ENCODE measurements at places on chromosomes 6 and 20.

GRCh38 chr20:10432079-10432478, 1.9 kb downstream of the MKKS start:
- no peak for DNase-seq

DNA sequence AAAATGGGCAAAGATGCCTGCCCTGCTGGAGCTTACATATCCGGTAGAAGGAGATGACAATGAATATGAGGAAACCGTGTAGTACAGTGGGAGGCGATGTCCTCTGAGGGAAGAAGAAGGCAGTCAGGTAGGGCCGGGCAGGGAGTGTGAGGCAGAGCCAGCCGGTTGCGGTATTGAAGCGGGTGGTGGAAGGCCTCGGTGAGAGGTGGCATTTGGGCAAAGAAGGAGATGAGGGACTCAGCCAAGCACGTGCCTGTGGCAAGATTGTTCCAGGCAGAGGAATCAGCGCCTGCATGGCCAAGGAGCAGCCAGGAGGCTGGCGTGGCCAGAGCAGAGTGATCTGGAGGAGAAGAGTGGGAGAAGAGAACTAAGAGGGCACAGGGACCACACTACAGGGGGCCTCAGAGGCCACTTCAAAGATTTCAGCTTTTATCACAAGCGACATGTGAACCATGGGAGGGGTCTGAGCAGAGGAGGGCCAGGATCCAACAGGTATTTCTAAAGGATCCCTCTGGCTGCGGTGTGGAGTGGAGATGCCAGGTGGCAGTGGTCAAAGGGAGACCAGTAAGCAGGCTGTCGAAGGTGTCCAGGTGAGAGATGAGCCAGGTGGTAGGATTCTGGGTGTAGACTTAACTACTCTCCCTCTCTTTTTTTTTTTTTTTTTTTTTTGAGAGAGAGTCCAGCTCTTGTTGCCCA, 13.8 kb downstream of the MDFI start:
- no peak for DNase-seq

GRCh38 chr20:4441191-4441590, 280.5 kb upstream of the PRND start:
- DNase-seq, result no peak

GRCh38 chr20:5715071-5715841, 34.9 kb upstream of the SHLD1 start:
- DNase-seq, result no peak

DNA sequence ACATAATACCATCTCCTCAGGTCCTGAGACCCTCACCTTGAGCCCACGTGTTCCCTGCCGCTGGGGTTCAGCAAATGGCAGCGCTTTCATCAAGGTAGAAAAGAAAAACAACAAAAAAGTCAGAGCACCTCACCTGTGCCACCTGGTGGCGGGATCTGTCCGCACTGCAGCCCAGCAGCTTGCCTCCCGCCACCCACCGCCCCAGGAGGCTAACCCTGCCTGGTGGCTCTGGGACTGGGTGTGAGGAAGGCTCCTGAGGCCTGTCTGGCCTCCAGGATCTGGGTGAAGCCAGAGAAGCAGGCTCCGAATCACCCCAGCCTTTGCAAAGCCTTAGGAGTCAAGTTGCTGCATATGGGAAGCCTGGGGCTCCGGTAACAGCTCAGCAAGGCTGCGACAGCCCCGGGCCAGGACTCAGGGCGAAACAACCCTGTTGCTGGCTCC, 270.8 kb downstream of the BMP7 start:
- no peak for DNase-seq

- DNase-seq, result no peak
Observed at GRCh38 chr6:43120101-43120763, 44.1 kb downstream of the PTK7 start.

GRCh38 chr6:126175251-126175650, 164.7 kb upstream of the CENPW start:
- DNase-seq, result no peak

- DNase-seq, result no peak
Observed at GRCh38 chr6:119575721-119576120, 226.2 kb upstream of the MAN1A1 start.

- no peak for DNase-seq
Observed at GRCh38 chr6:40444811-40445210, 142.4 kb downstream of the LRFN2 start.

- peak; percentile 45 for DNase-seq
Observed at GRCh38 chr6:158849899-158850806, 31.0 kb upstream of the EZR start.

- no peak for DNase-seq
Observed at GRCh38 chr6:126427713-126428112, 87.8 kb downstream of the CENPW start.

DNA sequence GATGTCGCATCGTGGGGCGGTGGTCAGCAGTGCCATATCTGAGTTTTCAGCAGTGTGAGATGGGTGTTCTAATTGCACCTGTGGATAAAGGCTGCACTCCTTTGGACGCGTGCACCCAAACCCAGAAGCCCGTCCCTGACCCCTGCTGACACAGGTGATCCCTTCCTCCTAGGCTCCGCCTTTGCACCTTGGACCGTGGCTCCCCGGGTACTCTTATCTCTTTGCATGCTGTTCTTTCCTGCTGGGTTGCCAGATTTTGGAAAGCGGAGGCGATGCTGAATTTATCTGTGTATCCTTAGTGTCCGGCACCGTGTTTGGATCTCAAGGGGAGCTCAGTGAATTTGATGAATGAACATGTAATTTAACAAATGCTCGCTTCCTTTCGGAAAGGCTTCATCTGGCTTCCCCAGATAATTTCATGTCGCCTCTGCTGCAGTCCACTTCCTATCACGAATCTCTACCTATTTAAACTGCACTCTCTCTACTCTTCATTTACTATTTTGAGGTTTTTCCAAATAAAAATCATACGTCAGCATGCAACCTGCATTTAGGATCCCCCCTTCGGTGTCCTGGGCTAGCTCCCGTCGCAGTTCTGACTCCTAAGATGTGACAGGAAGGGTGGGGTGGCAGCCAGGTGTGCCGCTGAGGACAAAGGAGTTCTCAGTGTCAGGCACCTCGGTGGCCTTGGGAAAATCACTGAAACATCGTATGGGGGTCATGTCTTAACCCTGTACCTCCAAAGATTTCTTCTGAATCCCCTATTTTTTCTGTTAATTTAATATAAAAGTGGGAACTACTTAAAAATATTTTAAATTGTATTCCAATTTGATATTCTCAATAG, 753 bp upstream of the PERP start:
- DNase-seq, result no peak

DNA sequence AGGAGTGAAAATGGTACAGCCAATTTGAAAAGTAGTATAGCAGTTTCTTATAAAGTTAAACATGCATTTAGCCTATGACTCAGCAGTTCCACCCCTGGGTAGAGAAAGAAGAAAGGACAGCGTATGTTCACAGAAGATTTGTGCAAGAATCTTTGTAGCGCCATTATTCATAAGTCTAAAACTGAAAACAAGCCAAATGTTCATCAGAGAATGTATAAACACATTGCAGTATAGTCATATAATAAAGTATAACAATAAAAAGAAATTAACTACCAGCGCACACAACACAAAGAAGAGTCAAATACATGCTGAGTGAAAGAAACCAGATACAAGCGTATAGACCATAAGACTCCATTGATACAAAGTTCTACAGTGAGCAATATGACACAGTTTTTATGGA, 294.0 kb downstream of the SAMD5 start:
- no peak for DNase-seq

DNA sequence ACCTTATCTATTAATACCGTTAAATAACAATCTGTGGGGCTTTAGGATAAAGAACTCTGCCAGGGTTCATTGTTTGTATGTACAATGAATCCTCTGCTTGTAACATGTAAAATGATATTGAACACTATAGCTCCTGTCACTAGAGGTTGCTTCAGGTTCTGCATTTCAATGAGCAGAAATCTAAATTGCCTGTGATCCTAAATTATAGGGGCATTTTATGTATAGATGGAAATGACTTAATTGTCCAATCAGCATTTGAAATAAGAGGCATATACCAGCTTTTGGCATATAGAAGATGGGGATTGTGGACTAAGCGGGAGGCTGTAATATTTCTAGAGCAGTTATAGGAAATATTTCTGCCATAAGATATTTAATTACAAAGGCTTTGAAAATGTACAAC, 2.0 kb downstream of the NCOA3 start:
- DNase-seq, result no peak

DNA sequence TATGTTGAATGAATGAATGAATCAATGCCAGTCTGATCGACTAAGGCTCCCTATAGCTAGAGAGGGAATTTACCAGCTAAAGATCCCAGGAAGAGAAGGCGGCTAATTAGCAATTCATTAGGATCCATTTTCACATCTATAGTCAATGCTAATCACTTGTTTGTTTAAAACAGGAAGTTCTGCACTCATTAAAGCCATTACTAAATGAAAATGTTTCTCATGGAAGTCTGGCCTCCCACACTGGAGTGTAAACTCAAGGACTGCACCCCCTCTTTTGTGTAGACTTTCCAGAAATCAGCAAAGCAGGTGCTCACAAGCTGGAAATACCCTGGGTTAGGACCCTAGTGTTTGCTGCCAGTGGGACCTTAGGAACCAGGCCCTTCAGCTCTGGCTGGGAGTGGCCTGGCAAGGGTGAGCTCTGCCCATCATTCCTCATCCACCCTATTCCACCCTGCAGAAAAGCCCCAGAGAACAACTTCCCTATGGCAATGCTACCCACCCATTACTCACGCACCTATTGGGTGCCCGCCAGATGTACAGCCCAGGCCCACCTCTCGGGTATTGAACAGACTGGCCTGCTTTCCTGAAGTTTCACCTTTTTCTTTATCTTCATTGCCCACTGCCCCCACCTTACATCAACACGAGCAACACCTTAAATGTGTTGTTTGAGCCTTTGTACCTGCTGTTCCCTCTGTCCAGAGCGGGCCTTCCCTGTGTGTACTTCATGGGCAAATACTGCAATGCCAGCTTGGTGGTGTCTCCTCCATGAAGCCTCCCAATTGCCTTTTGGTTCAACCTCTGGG, 60.8 kb downstream of the TTI1 start:
- no peak for DNase-seq

- no peak for DNase-seq
Observed at GRCh38 chr20:47318027-47318585, 38.4 kb downstream of the ZMYND8 start.

- DNase-seq, result no peak
Observed at GRCh38 chr6:56851074-56851473, 103.8 kb upstream of the BEND6 start.

DNA sequence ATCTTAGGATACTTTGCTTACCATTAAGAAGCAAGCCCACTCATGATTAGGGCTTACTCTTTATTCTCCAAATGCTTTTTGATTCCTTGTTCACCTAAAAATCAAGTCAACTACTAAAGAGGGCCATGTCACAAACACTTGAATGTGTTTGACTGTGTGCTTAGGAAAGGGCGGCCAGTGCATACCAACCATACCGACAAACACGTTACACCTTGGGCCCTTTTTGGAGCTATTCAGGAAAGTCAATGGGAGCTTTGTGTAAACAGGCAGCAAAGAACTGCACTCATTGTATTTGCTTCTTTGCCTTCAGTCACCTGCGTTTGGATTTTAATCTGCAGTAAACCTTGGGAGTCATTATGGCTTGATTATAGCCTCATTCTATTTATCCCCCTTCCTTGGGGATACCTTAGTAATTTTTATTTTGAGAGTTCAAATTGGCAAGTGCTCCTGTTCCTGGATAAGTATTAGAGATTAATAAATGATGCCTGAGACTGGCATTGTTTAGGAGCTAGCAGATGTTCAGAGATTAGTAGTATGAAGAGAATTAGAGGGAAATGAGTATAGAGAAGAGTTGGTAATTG, 102.6 kb upstream of the HDGFL1 start:
- DNase-seq, result no peak

- DNase-seq, result no peak
Observed at GRCh38 chr6:16818992-16819626, 57.8 kb upstream of the ATXN1 start.

GRCh38 chr6:62528894-62529526, 243.0 kb upstream of the KHDRBS2 start:
- DNase-seq, result no peak

DNA sequence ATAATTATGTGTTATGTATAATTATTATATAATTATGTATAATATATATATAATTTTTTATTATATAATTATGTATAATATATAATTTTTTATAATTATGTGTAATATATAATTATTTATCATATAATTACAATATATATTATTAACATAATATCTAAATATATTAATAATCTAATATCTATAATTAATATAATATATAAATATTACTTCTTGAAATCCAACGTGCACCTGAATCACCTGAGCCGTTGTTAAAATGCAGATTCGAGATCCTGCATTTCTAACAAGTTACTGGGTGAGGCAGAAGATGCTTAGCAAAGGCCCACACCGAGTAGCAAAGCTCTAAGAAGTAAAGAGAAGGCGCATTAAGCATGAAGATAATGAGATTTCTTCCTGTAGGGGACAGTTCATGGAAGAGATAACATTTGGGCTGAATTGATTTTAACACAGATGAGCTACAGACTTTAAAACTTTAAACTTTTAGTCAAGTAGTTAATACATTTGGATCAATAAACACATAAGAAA, 406.4 kb upstream of the PLCB4 start:
- no peak for DNase-seq

GRCh38 chr20:48846516-48847492, 19.0 kb upstream of the PREX1 start:
- no peak for DNase-seq

DNA sequence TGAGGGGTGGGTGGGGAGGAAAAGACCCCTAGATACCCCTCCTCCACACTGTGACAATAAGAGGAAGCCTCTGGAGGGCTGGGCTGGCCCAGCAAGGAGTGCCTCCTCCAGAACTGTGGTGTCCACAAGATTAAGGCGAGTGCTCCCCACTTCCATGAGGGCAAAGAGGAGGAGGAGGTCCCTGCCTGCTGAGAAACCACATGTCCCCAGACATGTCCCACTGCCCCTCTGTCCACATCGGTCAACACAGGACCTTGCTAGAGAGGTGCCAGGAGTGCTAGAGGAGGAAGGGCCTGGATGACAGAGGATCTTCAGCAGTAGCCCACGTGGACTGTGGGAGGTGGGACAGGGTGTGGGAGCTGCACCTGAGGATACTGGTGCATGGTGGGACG, 3.1 kb downstream of the RAET1G start:
- no peak for DNase-seq

DNA sequence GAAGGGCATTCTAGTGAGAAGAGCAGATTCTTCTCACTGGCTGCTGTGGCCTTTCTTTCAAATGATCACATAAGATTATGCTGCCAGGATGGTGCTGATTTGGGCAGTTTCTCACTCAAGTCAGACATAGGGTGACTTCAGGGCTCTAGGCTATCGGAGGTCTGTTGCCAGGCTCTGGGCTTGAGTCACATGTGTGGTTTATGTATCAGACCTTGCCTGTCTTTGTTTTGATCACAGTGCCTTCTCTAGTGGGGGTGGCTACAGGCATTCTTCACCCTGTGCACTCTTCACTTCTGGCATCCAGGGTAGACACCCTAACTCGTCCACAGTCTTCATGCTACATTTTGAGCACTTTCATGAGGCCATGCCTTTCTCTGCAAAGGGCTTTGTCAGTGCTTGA, 823.7 kb upstream of the MAN1A1 start:
- DNase-seq, result no peak
